ENCODE measurements at places on chromosomes 4 and X.

DNA sequence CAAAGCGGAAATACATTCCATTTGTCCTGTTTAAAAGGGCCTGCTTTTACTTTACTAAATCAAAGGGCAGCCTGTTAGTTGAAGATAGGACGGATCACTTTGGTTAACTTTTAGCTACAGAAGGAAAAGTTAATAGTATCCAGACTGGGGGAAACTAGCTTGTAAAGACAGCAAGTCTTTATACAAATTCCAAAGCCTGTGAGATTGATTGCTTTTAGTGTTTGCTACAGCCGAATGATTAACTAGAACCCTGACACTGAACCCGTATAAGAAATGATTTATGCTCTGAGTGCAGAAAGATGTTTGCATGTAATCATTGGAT lies 93.4 kb downstream of the FRAS1 start:
- peak; percentile 21 for DNase-seq

GRCh38 chr4:40575846-40576245 lies 53.8 kb downstream of the RBM47 start:
- no peak for DNase-seq

- no peak for DNase-seq
Measured at GRCh38 chrX:150316564-150316963, 46.6 kb upstream of the MAMLD1 start.

GRCh38 chr4:73589887-73590801 lies 30.1 kb downstream of the RASSF6 start:
- DNase-seq, result no peak

DNA sequence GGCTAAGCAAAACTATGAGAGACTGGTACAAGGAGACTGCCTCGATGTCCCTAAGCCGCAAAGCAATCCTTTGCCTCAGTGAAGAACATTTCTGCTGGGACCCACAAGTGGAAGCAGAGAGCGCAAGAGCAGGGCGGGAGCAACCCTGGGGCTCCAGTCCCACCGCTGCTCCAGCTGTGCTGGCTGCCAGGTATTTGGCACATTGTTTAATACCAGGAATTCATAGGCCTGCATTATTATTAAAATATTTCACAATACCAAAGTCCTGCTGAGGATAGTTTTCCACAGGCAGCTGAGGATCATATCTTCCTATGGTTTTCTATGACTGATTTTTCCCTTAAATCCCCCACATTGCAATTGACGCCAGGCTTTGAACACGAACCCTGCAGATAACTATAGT lies 163.5 kb upstream of the TLL1 start:
- peak; percentile 14 for DNase-seq

DNA sequence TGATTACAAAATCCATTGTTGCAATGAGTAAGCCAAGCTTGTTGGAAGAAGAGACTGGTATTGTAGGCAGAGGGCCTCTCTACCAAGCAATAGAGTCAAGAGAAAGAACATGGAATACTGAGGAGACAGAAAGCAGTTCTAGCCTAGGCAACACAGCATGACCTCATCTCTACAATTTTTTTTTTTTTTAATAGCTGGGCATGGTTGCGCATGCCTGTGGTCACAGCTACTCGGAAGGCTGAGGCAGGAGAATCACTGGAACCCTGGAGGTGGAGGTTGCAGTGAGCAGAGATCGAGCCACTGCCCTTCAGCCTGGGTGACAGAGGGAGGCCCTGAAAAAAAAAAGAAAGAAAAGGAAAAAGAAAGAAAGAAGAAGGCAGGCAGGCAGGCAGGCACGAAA lies 11.7 kb upstream of the ZBTB33 start:
- DNase-seq, result no peak

DNA sequence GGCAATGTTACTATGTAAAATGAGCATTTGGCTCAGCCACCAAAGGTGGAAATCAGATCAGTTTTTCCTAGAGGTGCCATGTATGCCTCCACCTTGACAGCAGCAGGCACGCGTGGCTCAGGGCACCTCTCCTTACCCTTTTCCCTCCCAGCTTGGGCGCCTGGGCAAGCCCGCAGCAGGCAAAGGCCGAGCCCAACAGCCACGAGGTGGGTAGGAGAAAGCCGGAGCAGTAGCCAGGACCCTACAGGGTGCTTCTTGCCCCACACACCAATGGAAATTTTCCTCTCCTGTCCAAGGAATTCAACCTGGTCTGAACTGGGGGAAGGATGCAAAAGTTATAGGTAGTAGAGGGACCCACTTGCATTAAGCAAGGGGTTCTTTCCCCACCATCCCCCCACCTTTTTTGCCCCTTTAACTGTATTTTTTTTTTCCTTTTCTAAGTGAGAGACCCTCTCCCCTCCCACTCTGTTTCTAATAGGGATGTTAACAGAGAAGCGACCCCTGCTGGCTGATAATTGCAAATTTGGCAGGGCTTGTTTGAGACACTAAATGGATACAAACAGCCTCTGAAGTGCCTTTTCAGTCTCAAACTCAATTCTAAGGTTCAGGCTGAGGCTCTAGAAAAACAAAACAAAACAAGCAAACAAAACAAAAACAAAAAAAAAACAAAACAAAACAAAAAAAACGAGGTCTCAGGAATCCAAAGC lies 895.1 kb downstream of the PCDH18 start:
- DNase-seq, result peak; percentile 2

- no peak for DNase-seq
Measured at GRCh38 chr4:26035921-26036320, 121.9 kb downstream of the SMIM20 start.

- DNase-seq, result no peak
Measured at GRCh38 chrX:109873574-109873973, 129.3 kb upstream of the TMEM164 start.

DNA sequence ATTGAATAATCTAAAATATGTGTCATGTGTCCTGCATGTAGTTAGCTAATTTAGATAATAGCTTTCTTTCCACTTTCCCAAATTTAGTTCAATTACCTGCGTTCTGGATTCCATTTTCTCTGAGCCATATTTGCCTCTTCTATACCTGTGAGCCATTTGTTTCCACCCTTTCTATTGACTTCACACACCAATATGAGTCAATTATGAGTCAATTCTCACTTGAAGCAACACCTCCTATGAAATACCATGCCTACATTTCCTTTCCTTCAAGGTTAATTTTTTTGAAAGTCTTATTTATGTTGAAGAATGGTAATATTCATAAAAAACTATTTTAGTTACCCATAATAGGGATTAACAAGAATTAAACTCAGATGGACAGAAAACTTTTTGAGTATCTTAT lies 25.8 kb downstream of the NPY2R start:
- no peak for DNase-seq

- DNase-seq, result no peak
Measured at GRCh38 chrX:153592966-153593688, 5.8 kb downstream of the CCNQ start.

GRCh38 chrX:33205321-33205720 lies 6.0 kb downstream of the DMD start:
- DNase-seq, result no peak

DNA sequence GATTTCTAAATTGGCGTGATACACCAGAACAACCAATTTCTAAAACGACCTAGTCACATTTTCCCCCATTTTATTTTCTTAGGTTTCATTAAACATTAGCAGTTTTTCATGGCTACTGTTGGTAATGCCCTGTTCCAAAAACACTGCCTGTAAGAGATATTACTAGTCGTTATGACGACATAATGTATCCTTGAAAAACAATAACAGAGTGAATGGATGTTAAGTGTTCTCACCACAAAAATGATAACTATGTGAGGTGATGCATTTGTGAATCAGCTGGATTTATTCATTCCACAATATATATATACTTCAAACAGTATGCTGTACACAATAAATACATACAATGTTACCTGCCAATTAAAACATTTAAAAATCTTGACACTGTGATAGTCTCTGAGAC lies 1147.6 kb upstream of the PCDH10 start:
- peak; percentile 59 for DNase-seq

- DNase-seq, result no peak
Measured at GRCh38 chrX:19195243-19195610, 73.0 kb upstream of the ADGRG2 start.

- no peak for DNase-seq
Measured at GRCh38 chr4:96293806-96294205, 453.9 kb downstream of the PDHA2 start.

DNA sequence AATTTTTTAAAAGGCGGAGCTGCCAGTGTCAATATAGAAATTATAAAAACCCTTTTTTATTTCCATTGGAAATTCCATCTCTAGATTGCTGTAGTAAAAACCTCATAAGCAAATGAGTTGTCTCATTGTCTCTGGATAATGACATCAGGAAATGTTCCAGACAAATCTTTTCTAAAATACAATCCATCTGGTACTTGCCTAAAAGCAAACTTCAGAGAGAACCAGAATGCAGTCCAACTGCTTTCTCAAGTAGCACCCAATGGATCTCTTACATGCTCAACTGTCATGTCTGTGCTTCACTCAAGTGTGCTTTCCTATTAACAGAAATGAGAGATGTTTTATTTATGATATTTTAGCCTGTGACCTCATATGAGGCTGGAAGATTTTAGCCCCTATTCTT lies 399.6 kb upstream of the NDST3 start:
- no peak for DNase-seq

- peak; percentile 1 for DNase-seq
Measured at GRCh38 chr4:35963974-35964515, 280.3 kb downstream of the ARAP2 start.

DNA sequence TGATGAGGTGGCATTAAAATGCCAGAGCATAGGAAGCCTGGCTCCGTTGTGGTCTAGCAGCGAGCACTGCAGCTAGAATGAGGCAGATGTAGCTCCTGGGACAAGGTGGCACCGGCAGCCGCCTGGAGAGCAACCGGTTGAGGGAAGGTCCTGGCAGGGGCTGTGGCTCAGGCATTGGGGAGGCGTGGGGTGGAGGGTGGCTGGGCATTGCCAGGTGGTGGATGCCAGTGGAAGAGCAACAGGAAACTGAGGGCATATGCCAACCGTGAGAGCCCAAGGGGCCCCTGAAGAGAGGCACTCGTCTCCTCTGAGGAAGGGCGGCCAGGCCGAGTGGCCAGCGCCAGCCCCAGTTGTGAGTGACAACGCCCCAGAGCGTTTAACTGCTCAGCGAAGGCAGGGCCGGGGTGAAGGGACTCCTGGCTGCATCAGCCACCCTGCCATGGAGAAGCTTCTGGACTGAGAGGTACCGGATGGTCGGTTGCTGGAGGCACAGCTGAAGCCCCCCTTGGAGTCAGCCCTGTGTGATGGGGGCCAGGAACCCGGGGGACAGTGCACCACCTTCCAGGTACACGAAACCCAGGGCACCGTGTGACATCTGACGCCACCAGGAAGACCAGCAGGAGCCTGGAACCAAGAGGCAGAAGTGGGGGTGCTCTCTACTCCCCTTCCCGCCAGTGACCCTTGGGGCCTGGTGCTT lies 13.2 kb upstream of the PDE6B start:
- DNase-seq, result no peak

- DNase-seq, result peak; percentile 75
Measured at GRCh38 chr4:139641218-139641617, 24.4 kb upstream of the MGST2 start.

- peak; percentile 44 for DNase-seq
Measured at GRCh38 chr4:66562276-66562806, 892.1 kb upstream of the EPHA5 start.

GRCh38 chrX:150377005-150377404 lies 13.9 kb downstream of the MAMLD1 start:
- no peak for DNase-seq

GRCh38 chr4:67055319-67055718 lies 490.0 kb downstream of the CENPC start:
- DNase-seq, result no peak

- DNase-seq, result no peak
Measured at GRCh38 chrX:48475296-48475695, 703 bp upstream of the FTSJ1 start.

DNA sequence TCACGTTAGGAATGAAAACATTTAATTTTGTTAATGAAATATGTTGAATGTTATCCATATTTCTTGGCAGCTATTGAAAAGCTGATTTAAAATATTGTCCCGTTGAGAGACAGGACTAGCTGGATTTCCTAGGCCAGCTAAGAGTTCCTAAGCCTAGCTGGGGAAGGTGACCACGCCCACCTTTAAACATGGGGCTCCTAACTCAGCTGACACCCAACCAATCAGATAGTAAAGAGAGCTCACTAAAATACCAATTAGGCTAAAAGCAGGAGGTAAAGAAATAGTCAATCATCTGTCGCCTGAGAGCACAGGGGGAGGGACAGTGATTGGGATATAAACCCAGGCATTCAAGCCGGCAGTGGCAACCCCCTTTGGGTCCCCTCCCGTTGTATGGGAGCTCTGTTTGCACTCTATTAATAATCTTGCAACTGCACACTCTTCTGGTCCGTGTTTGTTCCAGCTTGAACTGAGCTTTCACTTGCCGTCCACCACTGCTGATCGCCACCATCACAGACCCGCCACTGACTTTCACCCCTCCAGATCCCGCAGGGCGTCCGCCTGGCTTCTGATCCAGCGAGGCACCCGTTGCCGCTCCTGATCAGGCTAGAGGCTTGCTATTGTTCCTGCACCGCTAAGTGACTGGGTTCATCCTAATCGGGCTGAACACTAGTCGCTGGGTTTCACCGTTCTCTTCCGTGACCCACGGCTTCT lies 308.9 kb downstream of the GLUD2 start:
- no peak for DNase-seq

GRCh38 chr4:8039290-8039689 lies 99.6 kb upstream of the AFAP1 start:
- no peak for DNase-seq

DNA sequence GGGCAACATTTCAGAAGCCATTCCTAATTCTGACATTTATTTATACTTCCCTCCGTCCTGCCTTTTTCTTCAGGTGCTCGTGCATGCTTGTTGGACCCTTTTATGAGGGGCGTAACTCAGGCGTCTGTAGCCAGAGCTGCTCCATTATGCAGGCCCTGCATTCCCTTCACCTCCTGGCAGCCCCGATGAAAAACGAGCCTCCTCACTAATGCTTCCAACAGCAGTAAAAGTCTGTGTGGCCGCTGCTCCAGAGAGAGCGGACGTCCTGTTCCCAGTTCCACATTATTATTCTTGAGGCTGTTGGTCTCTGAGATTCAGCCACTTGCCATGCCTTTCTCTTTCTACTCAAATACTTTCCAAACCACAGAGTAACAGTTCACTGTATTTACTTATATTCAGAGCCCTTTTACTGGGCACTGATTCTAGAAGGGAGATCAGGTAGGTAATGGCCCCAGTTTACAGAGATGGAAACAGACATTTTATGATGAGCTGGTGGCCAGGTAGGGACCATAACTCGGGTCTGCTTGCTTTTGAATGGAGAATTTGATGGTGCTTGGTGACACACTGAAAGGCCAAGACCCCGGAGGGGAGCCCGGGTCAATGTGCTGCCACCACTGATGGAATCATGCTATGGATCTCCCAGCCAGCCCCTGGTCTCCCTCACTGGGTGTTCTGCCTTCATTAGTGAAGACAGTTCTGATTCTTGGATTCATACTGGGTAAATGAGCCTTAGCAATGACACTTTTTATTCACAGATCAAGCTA lies 101.0 kb downstream of the GATB start:
- peak; percentile 26 for DNase-seq

- DNase-seq, result no peak
Measured at GRCh38 chr4:27720010-27720766, 859.5 kb downstream of the STIM2 start.

GRCh38 chr4:121278811-121279368 lies 101.9 kb downstream of the QRFPR start:
- DNase-seq, result peak; percentile 13
